ENCODE measurements at places on chromosomes 7 and 10.

DNA sequence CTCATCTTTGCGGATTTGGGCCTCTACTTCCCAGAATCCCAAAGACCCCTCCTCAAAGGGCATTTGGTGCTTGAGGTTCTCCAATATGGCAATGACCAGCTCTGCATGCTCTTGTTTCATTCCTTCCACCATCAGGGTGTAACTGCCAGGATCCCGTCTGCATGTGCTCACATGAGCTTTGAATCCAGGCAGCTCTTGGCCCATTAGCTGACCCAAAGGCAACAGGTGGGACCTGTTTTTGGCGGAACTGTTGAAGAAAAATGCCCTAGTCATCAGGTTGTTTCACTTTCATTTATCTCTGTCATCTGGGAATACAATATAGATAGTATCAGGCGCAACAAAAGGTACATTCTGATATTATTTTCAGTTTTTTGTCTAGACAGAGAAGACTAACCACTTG lies 159.1 kb upstream of the TCF7L2 start:
- no peak for DNase-seq

- no peak for DNase-seq
Observed at GRCh38 chr7:98674461-98674860, 57.4 kb downstream of the NPTX2 start.

- DNase-seq = no peak
Observed at GRCh38 chr10:78645975-78646374, 422.8 kb upstream of the ZMIZ1 start.

GRCh38 chr10:86346799-86347665 lies 19.6 kb downstream of the GRID1 start:
- DNase-seq = no peak

DNA sequence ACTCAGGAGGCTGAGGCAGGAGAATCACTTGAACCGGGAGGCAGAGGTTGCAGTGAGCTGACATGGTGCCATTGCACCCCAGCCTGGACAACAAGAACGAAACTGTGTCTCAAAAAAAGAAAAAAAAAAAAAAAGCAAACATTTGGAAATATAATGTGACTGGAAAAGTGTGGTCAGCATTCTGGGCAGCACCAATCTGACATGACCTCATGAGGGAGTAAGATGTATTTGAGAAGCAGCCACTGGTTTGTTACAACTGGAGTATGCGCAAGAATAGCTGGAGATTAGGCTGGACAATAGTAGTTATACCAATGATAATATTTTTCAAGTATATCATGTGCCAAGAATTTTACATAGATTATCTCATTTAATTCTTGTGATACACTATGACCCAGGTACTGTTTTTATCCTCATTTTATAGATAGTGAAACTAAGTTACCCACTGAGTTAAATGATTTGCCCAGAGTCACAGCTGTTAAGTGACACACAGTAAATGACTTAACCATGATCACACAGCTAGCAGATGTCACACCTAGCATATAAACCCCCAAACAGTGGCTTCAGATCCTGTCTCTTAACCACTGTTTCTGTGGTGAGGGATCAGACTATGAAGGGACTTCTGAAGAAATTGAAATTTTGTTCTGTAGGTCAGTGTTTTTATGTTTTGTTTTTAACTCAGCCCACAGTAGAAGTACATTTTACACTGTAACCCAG lies 11.1 kb downstream of the MCU start:
- DNase-seq = no peak
